AG20443 (cell line): ENCODE measurements at places on chromosomes 2 and 18.

DNA sequence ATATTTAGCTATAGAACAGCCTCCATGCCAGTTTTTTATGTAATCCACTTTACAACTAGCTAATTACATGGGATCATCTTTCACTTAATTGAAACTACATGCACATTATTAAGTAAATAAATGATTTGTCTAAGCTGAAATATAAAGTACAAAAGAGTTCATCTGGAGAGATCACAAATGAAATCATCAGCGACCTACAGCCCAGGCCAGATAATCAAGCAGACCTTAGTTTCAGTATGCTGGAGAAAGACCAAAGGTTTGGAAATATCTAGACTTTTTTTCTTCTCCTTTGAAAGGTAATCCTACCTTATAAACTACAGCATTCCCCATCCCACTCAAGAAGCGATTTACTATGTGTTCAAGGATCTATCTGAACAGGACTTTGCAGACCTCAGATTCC, 26.5 kb downstream of the FIGN start:
- DNase-seq = no peak

DNA sequence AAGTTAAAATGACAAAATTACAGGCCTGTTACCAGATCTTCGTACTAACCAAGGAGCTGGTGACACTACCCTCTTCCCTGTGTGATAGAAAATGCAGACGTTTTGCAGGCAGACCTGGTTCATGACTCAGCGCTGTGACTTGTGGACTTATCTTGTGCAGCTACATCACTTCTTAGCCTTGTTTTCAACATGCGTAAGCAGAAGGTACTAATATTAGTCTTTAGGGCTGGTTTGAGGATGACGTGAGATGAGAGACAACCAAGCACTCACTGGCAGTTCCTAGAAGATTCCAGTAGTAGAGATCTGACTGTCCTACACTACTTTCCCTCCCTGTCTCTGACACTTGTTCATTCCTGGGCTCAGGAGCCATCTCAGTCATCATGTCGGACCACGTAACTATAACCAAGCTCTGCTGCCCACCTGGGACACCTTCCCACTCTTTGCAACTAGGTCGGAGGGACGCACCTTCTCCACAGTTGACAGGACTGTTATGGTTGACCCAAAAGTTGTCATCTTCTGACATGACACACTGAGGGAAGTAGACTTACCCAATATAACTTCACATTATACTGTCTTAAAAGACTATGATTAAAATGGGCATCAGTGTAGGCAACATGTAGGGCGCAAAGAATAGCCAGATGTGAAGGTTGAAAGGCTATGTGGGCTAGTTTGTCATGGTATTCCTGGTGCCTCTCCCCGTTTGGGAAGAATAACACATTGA, 64.8 kb downstream of the TNFRSF11A start:
- DNase-seq = no peak

GRCh38 chr2:119485336-119486110, 38.8 kb downstream of the SCTR start:
- DNase-seq = peak; percentile 6

GRCh38 chr2:54262015-54262765, 6.2 kb upstream of the TSPYL6 start:
- DNase-seq = no peak

GRCh38 chr2:88684519-88684918, 7.0 kb upstream of the RPIA start:
- DNase-seq = no peak

GRCh38 chr2:109148117-109148746, 19.2 kb downstream of the SH3RF3 start:
- peak; percentile 64 for DNase-seq

GRCh38 chr2:109331896-109332848, 203.2 kb downstream of the SH3RF3 start:
- peak; percentile 85 for DNase-seq

DNA sequence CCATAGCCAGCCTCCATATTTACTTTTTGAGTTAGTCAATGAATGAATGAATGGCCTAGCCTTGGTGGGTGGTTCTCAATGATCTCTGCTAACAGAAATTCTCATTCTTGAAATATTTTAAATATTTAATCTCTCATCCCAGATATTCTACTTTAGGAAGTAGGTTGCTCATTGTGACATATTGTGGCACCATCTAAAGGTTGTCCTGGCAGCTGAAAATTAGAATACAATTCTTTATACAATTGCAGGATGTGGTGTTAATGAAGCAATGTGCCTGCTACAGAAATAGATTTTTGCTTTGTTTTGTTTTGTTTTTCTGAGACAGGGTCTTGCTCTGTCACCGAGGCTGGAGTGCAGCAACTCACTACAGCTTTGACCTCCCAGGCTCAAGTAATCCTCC, 35.8 kb downstream of the SCG2 start:
- no peak for DNase-seq

DNA sequence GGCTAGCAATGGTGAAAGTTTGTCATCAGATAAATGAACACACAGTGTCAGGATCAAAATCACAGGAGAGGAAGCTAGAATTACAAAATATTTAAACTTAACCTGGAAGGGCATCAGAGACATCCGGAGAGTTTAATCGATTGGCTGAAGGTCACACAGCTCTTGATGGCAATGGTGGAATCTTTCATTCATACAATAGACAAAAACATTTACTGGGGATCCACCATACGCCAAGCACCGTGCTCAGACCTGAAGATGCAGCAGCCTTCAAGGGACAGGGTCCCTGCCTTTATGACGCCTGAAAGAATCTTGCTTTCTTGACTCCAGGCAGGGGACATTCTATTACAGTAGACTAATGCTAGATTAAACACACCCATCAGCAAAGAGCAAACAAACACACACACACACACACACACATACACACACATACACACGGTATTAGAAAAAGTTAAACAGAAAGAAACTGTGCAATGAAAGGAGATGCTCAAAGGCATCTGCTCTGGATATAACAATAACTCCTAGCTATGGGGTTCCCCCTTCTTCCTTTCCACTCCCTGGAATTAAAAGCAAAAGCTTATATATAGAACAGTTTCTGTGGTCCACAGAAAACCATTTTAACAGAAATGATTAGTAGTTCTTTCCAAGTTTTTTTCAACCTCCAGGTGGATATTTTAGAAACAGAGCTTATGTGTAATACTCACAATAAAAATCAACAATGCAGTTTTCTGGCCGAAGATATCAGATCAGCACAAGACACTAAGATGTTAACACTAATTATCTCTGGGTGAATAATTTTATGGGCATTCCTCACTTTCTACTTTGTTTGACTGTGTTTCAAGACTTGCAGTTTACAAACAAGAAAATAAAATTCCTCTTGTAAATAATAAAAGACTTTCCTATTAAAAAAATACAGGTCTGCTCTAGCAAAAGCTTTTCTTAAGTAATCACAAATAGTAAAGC, 151.7 kb downstream of the ANKRD44 start:
- no peak for DNase-seq

DNA sequence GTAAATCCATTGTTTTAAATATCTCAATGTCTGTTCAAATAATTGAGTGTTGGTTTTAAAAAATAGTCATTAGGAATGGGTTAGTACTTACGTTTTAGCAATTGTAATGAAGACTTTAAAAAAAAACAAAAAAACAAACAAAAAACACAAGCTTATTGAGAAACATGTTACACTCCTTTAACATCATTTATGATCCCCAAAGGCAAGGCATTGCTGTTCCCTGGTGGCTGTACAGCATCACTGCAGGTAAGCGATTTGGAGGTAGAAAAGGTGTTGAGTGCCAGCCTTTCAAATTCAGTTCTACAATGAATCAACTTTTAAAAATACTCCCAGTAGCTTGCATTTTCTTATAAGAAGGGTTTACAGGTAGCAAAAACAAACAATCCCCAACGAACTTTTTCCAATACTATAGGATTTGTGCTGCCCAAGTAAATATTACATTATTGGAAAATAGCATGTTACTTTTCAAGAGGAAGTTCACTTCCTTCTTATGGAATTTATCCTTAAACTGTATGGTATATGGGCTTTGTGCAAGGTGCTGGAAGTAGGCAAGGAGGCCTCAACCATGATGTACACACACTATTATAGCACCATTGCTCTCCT, 27.5 kb downstream of the CNRIP1 start:
- peak; percentile 23 for DNase-seq

- no peak for DNase-seq
Observed at GRCh38 chr18:7524786-7525185, 42.3 kb upstream of the PTPRM start.

DNA sequence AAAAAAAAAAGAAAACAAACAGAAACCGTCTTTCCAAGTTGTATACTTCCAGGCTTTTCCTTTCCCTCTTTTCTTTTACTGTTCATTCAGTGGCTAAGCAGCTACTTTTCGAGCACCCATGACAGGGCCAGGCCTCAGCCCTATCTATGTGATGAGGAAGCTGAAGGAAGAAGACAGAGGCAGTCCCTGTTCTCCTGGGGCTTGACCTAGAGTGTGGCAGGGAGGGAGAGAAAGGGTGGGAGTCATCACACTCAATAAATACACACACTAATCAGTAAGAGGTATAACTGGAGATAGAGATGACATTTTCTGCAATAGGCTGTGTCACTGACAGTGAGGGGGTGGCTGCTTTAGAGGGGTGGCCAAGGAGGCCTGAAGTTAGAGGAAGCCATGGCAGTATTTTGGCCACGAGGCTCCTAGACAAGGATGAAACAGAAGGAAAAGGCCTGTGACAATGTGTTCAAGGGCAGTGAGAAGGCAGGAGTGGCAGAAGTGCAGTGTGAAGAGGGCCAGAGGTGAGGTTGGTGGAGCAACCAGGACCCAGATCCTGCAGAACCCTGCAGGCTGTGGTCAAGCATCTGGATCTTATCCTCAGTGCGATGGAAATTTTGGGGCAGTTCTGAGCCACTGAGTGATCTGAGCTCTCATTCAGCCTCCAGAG, 131.8 kb upstream of the TTC39C start:
- DNase-seq = no peak

DNA sequence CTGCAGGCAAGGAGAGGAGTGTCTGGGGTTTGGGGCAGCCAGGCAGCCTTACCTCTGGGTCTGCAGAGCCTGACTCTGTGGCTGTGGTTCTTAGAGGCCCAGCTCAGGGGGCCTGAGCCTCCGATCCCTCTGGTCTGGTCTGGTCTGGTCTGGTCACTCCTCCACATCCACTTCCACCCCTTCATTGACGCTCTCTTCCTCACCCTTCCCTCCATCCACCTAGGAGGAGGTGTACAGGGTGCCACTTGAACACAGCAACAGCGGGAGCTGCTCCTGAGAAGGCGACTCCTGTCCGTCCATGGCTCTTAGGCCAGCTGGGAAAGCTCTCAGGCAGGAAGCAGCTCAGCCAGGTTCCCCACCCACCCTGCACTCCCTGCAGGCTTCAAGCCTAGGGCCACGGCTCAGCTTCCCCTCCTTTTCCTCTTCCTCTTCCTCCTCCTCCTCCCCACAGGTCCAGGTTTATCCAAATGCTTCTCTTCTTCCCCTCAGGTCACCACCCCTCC, 16.9 kb downstream of the GPR55 start:
- no peak for DNase-seq

DNA sequence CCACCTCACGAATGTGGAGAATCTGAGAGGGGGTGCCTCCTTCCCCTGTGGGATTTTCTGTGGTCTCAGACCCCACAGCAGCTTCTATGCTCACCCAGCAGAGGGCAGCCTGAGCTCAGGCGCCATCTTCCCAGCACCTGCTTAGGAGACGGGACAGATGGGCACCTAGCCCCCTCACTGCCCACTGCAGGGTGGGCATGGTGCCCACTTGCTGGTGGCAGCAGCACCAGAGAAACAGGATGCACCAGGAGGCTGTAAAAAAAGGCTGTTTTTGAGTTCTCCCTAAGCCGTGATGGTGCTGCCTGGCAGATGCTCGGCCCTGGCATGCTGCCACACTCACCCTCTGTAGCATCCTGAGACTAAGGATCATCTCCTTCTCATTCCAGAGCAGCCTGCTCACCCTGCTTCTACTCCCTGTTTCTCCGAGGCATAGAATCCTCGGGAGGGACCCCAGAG, 19.1 kb upstream of the SLC20A1 start:
- DNase-seq = peak; percentile 59

DNA sequence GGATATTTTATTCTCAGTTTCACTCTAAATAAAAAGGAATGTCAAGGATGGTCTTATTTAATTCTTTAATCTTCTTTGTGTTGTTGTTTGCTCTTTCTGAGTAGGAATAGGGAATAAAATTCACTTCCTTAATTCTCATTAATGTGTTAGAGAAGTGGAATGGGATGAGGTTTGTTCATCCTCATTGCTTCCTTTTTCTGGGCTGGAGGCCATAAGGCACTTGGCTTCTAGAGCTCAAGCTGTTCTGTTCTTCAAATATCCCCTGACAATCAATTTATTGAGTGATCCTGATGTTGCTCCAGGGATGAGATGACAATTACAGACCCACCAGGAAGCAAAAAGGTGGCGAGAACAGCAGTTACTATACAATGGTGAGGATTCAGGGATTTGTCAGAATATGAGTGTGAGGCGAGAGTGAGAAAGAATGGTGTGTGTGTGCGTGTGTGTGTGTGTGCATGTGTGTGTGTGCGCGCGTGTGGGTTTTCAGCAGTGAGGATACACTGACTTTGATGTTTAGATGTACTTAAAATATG, 557.6 kb upstream of the FANCL start:
- no peak for DNase-seq

- DNase-seq = peak; percentile 38
Observed at GRCh38 chr2:23589739-23590138, 204.8 kb downstream of the KLHL29 start.

DNA sequence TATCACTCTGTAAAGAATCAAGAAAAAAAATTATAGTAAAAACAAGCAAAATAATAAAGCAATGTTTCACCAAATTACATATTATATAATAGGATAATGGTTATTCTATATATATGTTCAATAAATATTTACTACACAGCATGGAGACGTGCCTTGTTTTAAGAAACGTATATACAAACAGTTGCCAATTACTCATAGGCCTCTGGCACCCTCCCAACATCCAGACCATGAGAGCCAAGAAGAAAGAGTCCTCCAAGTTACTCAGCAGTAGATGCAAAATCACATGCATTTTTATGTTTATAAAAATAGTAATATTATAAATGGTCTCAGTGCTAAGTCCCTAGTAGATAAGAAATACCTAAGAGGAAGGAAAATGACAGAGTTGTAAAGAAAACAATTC, 64.8 kb downstream of the REV1 start:
- no peak for DNase-seq

GRCh38 chr2:120820263-120820952, 84.7 kb downstream of the GLI2 start:
- peak; percentile 58 for DNase-seq

DNA sequence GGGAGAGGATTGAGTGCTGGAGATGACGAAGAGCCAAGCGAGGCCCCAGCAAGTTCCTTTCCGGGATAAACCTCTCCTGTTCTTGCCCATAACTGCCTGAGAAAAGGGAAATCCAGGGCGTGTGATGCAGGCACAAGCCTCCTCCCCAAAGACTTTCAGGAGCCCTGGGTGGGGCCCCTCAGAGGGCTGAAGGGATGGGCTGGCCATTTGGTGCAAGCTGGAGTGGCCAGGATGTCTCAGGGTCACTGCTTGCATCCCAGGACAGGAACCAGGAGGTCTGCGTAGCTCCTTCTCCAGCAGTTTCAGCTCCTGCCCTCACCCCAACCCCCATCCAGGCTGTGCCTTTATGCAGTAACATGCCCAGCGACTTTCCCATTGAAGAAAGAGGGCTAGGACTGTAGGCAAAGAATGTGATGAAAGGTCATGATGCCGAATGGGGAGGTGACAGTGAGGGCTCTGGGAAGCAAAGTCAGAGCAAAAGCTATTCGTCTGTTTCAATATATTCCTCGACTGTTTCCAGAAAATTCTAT, 80.2 kb downstream of the PXDN start:
- no peak for DNase-seq

- DNase-seq = no peak
Observed at GRCh38 chr2:52698408-52698807, 1069.2 kb upstream of the CHAC2 start.

GRCh38 chr2:156635646-156636045, 199.5 kb downstream of the GPD2 start:
- no peak for DNase-seq

GRCh38 chr18:55206927-55207326, 247.7 kb upstream of the CCDC68 start:
- DNase-seq = peak; percentile 20
